IPS DF 6.9 (cell line): ENCODE measurements at places on chromosomes 5 and 9.

- no peaks in the 10 kb centered on the region for H3K36me3 ChIP-seq
- DNase-seq, result no peak
- no peak overlapping the region for H3K27ac ChIP-seq
- H3K27me3 ChIP-seq, result no peaks in the 10 kb centered on the region
- no peak overlapping the region for H3K4me3 ChIP-seq
Observed at GRCh38 chr5:80990971-80991370, 30.8 kb downstream of the RASGRF2 start.

DNA sequence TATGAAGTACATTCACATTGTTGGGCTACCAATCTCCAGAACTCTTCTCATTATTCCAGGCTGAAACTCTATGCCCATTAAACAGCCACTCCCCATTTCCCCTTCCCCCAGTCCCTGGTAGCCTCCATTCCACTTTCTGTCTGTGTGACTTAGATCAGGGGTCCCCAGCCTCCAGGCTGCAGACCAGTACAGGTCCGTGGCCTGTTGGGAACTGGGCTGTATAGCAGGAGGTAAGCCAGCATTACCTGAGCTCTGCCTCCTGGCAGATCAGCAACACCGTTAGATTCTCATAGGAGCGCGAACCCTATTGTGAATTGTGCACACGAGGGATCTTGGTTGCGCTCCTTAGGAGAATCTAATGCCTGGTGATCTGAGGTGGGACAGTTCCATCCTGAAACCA, 23.1 kb downstream of the ZNF618 start:
- no peaks in the 10 kb centered on the region for H3K36me3 ChIP-seq
- no peaks in the 10 kb centered on the region for H3K4me1 ChIP-seq
- no peak overlapping the region for H3K27ac ChIP-seq
- DNase-seq, result no peak

DNA sequence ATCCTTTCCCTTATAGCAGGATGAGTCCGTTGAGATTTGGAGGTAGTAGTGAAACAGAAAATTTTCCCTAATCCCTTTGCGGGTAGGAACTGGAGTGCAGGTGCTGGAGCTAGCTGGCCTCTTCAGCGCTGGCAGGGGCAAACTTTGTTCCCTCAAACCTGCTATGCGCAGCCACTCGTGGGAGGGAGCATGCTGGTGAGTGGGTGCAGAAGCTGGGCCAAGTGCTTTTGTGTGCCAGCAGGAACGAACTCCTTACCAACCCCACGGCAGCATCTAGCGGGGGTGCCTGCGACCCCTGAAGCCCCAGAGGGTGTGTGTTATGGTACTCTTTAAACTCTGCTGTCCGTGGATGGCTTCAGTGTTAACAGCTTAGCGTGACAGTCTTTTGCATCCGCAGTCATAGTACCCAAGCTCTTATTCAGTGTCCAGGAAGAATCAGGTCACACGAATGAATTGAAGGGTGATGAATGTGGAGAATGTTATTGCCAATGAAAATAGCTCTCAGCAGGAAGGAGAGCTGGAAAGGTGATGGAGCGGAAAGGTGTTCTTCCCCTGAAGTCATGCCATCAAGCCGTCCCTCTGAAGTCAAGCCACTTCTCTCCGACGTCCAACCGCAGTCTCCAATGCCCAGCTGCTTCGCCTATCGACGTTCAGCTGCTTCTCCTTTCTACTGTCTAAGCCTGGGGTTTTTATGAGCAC, 1445.1 kb upstream of the CDH9 start:
- no peak overlapping the region for H3K27ac ChIP-seq
- no peaks in the 10 kb centered on the region for H3K4me1 ChIP-seq
- H3K27me3 ChIP-seq, result no peaks in the 10 kb centered on the region

- H3K27ac ChIP-seq, result no peak overlapping the region
- no peak overlapping the region for H3K4me3 ChIP-seq
- no peaks in the 10 kb centered on the region for H3K4me1 ChIP-seq
- DNase-seq, result no peak
- H3K27me3 ChIP-seq, result no peaks in the 10 kb centered on the region
- no peaks in the 10 kb centered on the region for H3K36me3 ChIP-seq
Observed at GRCh38 chr9:76438841-76439588, 20.0 kb upstream of the GCNT1 start.

DNA sequence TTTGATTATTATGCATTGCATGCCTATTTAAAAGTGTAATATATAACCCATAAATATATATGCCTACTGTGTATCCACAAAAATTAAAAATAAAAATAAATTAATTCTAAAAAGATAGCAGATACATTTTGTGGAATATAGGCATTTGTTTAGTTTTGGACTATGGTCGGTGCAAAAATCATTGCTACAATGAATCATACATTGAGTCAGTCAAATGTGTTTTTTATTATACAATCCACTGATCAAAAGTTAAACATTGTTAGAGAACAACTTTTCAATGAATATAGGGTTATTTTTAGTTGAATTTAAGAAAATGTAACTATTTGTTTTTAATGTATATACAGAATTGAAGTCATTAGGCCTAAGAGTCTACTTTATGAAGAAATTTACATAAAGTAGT, 885.9 kb downstream of the EFNA5 start:
- no peak overlapping the region for H3K27ac ChIP-seq
- H3K36me3 ChIP-seq, result no peaks in the 10 kb centered on the region
- no peak for DNase-seq
- no peaks in the 10 kb centered on the region for H3K27me3 ChIP-seq

- no peak overlapping the region for H3K4me3 ChIP-seq
- no peaks in the 10 kb centered on the region for H3K4me1 ChIP-seq
- no peaks in the 10 kb centered on the region for H3K36me3 ChIP-seq
- DNase-seq, result no peak
- H3K27me3 ChIP-seq, result no peaks in the 10 kb centered on the region
Observed at GRCh38 chr5:140259500-140259899, 43.4 kb downstream of the PFDN1 start.

DNA sequence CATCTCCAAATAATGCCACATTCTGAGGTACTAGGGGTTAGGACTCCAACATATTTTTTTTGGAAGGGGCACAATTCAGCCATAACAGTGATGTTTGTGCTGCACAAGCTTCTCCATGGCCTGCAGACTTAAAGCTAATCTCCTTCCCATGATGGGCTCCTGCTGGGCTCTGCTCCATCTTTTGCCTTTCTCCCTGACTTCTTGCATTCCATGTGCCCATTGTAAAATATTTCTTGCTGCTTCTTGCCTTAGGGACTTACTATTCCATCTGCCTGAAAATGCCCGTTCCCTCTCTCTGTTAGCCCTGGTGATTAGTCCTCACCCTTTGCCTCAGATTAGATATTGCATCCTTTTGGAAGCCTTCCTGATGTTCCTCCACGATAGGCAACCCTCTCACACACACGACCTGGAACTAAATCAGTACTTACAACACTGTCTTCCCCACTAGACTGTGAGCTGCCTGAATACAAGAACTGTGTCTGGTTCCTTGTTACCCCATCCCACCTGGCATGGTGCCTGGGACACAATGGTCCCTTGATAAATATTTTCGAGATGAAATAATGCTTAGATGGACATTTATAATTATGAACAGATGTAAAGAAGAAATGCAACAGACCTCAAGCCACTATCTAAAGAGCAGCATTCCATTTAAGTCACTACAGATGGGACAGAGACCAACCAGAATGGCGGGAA, 33.5 kb downstream of the OR1J1 start:
- no peaks in the 10 kb centered on the region for H3K36me3 ChIP-seq
- no peak for DNase-seq
- H3K4me1 ChIP-seq, result no peaks in the 10 kb centered on the region
- H3K27ac ChIP-seq, result no peak overlapping the region

GRCh38 chr9:37150415-37150814, 30.0 kb downstream of the ZCCHC7 start:
- H3K27ac ChIP-seq, result no peak overlapping the region
- H3K4me3 ChIP-seq, result no peak overlapping the region
- no peaks in the 10 kb centered on the region for H3K27me3 ChIP-seq
- no peaks in the 10 kb centered on the region for H3K36me3 ChIP-seq
- DNase-seq, result no peak
- no peaks in the 10 kb centered on the region for H3K4me1 ChIP-seq

DNA sequence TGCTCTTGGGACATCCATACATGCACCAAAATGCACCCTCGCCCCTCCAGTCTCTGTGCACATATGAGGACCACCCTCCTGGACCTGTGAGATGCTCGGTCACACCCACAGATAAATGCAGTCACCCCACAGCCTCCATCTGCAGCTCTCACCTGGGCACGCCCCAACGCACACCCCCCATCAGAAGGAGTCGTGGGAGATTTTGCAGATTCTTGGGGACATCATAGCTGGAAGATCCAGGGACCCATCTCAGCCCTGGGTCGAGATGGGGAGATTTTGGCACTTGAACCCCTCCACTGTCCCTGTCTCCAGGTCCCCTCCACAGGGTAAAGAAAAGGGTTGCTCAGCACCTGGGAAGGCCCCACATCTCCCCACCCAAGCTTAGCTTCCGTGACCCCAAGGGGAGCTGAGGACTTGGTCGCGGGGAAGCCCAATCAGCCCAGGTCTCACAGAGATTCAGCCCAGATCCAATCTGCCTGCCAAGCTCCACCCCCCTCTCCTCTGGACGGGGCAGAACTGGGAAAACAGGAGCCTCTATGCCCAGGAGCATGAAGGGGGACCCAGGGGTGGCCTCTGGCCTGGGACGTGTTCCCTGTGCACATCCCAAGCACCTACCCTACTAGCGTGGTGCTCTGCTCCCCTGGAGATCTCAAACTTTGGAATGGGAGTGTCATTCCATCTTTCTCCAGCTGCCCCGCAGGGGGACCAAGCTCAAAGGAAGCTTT, 89.2 kb upstream of the LMX1B start:
- no peak overlapping the region for H3K4me3 ChIP-seq
- no peaks in the 10 kb centered on the region for H3K36me3 ChIP-seq
- no peak for DNase-seq
- H3K4me1 ChIP-seq, result peaks cover 4% of the 10 kb centered on the region; the same call in 1 of the 2 replicates
- H3K27me3 ChIP-seq, result no peaks in the 10 kb centered on the region
- no peak overlapping the region for H3K27ac ChIP-seq

DNA sequence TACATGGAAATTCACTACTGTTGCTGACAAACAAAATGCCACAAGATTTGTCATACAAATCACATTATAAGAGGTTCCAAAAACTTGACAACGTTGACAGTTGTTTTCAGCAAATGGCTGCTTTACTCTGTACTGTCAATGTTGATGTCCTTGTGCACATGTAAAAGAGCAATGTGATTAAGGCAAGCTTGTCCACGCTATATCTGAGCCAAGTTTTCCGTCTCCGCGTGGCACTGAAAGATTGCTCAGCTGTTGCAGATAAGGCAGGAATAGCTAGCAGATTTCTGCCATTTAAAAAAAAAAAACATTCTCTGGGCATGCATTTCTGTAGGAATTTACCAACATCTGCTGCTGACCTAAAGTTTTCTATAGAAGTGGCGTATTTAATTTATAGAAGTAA, 46.4 kb upstream of the MEF2C start:
- H3K4me3 ChIP-seq, result no peak overlapping the region
- no peak overlapping the region for H3K27ac ChIP-seq
- no peaks in the 10 kb centered on the region for H3K4me1 ChIP-seq
- no peaks in the 10 kb centered on the region for H3K27me3 ChIP-seq
- no peaks in the 10 kb centered on the region for H3K36me3 ChIP-seq

GRCh38 chr5:68745448-68745847, 348.4 kb upstream of the SLC30A5 start:
- no peak for DNase-seq
- no peaks in the 10 kb centered on the region for H3K36me3 ChIP-seq
- H3K27me3 ChIP-seq, result no peaks in the 10 kb centered on the region
- no peak overlapping the region for H3K4me3 ChIP-seq

DNA sequence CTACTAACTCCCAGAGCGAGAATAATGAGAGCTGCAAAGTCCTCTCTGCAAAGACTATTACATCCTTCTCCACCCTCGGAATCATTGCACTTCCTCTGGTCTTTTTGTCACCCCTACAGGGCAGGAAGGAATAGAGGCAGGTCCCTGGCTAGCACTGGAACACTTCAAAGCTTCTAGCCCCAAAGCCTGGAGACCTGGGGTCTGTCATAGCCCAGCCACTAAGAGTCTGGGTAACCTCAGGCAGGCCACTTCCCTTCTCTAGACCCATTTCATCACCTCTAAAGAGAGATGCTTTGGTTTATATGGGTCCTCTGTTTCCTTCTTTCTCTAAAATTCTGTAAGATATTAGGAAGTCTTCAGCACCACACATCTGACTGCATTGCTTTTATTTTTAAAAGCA, 6.7 kb downstream of the ADRB2 start:
- no peak for DNase-seq
- H3K36me3 ChIP-seq, result no peaks in the 10 kb centered on the region
- no peaks in the 10 kb centered on the region for H3K27me3 ChIP-seq
- H3K4me3 ChIP-seq, result no peak overlapping the region

DNA sequence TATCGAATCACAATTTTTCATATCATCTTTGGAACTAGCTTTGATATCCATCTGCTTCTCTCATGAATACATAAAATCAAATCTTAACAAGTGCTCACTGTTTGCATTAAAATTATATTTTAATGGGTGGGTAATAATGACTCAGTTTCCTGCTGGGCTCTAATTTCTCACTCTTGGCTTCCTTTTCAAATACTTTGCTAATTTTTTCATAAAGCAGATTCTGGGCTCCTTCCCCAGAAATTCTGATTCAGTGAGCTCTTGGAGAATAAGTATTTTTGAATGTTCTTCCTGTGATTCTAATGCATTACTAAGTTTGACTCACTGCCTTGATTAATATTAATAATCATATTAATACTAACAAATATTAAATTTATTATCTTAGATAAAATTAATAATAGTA, 48.9 kb downstream of the YIPF5 start:
- H3K4me1 ChIP-seq, result peaks cover 4% of the 10 kb centered on the region; the same call in 1 of the 2 replicates
- H3K27ac ChIP-seq, result no peak overlapping the region
- H3K27me3 ChIP-seq, result no peaks in the 10 kb centered on the region
- H3K4me3 ChIP-seq, result no peak overlapping the region
- H3K36me3 ChIP-seq, result no peaks in the 10 kb centered on the region
- no peak for DNase-seq

- H3K4me1 ChIP-seq, result no peaks in the 10 kb centered on the region
- no peaks in the 10 kb centered on the region for H3K27me3 ChIP-seq
- no peak for DNase-seq
- H3K27ac ChIP-seq, result no peak overlapping the region
Observed at GRCh38 chr5:57166276-57166675, 7.6 kb upstream of the GPBP1 start.

GRCh38 chr5:43674536-43674935, 71.6 kb downstream of the NNT start:
- H3K36me3 ChIP-seq, result no peaks in the 10 kb centered on the region
- no peak for DNase-seq
- no peaks in the 10 kb centered on the region for H3K27me3 ChIP-seq
- H3K4me1 ChIP-seq, result no peaks in the 10 kb centered on the region
- no peak overlapping the region for H3K27ac ChIP-seq
- H3K4me3 ChIP-seq, result no peak overlapping the region

DNA sequence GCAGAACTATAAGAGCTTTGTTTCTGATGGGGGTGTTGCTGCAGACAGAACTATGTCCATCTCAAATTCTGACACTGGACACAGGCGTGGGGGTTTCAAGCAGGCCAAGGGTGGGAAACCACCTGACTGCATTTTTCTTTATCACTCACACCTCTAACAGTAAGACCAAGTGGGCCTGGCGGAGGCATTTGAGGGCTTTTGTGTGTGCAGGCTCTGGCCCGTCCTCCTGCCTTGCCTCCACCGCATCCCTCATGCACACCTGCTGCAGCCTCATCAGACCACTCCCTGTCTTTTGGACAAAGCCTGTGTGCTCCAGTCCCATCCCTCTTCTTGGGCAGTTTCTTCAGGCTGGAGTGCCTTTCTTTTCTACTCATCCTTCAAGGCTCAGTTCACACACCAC, 7.9 kb downstream of the OR13J1 start:
- no peaks in the 10 kb centered on the region for H3K36me3 ChIP-seq
- H3K4me1 ChIP-seq, result no peaks in the 10 kb centered on the region
- H3K27me3 ChIP-seq, result no peaks in the 10 kb centered on the region
- H3K4me3 ChIP-seq, result no peak overlapping the region
